ENCODE measurements at places on chromosomes 3 and 15.

DNA sequence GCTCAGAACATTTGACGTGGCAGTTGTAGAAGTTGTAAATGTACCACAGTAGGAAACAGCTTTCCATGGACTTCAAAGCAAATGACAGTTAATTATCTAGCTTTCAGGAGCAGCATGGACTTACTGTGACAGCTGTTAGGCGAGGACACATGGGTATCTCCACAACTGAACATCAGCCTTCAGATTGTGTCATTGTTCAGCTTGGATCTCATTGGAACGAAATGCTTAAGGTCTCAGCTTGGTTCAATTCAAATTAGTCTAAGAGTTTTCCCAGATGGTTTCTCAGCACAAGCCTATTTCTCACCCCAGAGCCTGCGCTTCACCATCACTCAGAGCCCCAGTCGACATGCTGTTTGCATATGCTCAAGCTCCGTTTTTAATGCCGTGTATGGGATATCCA lies 21.1 kb upstream of the GYG1 start:
- no peak for DNase-seq

DNA sequence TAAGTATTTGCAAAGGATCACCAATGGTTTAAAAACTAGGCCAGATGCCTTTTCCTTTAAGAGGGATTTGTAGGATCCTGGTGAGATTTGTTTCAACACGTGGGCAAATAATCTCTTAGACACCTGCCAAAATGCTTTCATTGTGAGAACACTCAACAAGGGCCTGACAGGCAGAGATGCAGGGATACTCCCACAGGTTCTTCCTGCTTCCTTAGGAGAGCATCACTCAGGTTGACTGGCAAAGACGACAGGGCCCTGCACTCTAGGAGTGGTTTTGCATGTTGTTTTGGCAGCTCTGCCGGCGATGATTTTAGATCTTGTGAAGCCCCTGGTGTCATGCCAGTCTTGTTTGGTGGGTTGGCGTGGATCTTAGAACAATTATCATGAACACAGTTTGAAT lies 184.5 kb downstream of the NR1D2 start:
- DNase-seq: no peak

DNA sequence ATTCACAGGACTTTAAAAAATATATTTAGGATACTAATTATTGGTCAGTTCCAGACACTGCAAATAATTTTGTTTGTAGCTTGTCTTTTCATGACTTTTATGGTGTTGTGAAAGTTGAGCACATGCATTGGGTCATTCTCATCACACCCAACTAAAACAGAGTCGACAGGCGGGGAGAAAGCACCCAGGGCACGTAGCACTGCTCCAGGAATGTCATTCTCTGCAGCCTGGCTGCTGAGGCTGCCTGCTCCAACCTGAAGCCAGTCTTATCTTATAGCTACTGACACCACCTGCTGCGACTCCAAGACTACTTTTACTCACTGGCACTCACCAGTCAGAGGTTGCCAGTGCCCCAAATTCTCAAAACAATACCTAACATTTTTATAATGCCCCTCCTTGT lies 56.9 kb downstream of the ACAD9 start:
- DNase-seq: no peak

GRCh38 chr3:13112521-13113345 lies 39.5 kb upstream of the IQSEC1 start:
- no peak for DNase-seq

GRCh38 chr15:31262901-31263671 lies 63.5 kb upstream of the KLF13 start:
- DNase-seq: peak; percentile 19

DNA sequence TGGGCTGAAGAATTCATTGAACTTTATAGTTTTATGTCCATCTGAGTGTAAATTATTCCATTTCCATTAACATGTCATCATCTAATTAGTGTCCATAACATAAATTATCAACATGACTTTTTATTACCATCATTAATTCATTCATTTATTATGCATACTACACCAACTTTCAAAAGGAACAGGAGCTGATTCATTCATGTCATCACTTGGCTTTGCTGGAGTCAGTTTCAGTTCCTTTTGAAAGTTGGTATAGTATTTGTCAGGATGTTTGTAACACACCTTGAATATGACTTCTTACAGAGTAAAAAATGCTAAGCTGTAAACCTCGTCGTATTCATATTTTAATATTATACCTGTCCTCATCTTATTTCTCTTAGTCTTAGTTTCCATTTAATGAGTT lies 298.0 kb upstream of the RBMS3 start:
- no peak for DNase-seq

DNA sequence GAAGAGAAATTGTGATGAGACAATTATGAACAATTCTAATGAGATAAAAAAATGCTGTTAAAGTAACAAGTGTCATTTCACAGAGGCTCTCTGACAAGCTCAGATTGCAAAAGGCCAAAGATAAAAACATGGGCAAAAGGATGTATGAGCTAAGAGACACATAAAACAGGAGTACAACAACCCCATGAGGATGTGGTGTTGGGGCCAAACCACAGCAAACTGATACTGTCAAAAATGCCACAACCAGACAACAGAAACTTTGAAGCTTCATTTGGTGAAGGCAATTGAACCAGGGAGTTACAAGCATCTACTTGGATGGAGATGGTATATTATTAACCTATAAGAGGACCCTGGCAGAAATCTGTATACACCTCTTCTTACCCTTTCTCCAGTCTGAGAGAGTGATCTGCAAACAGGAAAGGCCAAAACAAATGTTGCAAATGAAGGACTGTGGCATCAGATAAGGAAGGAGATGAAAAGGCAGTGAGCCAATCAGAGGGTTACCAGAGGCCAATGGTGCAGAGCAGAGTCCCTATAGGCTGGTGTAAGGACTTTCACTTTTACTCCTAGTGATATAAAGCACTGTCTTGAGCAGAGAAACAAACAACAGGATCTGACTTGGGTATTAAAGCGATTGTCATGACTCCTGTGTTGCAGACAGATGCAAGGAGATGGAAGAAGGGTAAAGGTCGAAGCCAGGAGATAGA lies 659.0 kb downstream of the NTRK3 start:
- peak; percentile 24 for DNase-seq

GRCh38 chr15:95105229-95105628 lies 873.9 kb downstream of the MCTP2 start:
- peak; percentile 73 for DNase-seq

DNA sequence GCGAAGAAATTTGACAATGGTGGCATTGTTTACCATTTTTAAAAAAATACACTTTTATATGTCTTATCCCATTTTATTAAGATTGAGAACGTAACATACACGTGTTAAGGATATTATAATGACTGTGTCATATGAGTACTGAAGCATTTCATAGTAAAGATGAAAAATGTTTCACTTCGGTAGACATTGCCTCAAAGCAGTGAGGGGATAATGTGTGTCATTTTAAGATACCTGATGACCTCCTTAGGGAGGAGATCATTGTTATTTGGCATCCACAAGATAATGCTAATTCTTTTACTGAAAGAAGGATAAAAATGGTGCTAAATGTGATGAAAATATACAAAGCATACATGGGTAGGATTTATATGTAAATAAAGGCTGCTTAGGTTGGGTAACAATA lies 107.3 kb downstream of the STAC start:
- no peak for DNase-seq

DNA sequence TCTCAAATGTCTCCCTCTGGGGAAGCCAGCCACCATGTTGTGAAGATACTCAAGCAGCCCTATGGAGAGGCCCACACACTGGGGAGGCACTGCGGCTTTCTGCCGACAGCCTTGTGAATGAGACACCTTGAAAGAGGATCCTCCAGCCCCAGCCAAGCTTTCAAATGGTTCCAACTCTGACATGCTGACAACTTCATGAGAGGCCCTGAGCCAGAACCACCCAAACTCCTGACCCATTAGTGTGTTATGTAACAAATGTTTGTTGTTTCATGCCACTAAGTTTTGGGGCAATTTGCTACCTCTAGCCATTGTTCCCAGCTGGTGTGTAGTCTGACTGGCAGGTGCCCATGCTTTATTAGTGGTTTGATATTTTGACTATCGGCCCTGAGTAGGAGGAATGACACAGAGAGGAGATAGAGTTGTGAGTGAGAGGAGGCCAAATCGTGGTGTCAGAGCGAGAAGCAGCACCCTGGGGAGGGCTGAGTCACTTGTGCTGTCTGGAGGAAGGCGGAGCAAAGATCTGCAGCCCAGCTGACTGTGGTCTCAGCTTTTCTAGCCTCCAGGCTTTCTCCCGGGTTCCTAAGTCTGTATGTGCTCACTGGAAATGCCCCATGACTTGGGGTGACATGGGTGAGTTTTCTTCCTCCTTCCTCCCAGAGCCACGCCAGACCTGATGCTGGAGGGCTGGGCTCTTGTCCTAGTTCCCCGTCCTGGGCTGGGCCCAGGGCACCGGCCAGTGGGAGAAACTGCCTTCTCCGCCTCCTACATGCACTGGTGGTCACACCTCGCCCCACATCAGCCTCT lies 56.7 kb upstream of the BLM start:
- peak; percentile 96 for DNase-seq

All from EH (cell line).